GM23338 (cell line): ENCODE measurements at places on chromosomes 16 and 17.

GRCh38 chr16:1299012-1299867, 10.2 kb upstream of the UBE2I start:
- no peak for DNase-seq

DNA sequence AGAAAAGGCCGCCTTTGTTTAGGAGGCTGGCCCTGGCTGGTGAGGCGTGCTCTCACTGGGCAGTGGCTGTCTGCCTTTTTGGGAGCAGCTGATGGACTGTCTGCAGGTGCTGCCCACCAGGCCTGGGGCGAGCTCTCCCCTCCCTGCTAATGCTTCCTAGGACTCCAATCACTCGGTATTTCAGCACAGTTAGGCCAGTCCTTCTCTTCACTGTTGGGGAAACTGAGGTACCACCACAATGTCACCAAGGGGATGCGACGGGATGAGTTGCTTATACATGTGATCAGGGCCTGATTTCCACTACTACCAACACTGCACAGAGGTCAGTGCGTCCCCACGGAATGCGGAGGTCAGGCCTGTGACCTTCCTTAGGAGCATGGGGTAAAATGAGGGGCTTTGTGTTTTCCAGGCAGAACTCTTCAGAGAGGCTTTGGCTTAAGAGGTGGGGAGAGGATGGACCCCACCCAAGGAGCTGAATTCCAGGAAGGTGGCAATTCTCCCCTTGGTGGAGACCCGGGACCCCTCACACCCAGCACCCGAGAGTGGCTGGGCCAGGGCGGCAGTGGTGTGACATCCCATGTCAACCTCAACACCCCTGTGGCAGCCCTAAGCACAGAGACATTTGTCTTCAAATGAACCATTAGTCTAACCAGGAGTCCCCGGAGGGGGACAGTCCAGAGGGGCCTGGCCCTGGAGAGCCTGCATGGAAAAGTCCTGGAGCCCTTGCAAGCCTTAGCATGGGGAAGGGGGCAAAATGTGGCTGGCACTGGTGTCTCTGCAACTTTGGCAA, 86.4 kb downstream of the N4BP1 start:
- no peak for DNase-seq

DNA sequence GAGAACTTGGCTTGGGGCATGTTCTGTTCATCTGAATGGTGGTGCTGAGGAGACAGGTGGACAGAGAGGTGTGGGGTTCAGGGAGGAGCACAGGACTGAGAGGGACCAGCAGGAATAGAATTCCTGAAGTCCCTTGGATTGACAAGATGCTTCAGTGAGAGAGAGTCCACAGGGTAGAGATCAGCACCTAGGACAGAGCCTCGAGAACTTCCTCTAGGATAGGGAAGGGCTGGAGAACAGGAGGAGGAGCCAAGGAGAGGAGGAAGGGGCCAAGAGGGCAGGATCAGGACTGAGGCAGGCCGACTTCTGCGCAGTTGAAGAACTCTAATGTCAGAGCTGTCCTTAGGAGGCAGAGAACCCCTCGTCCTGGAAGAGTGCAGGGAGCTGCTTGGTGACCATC, 138.4 kb downstream of the PRKCB start:
- peak; percentile 92 for DNase-seq

DNA sequence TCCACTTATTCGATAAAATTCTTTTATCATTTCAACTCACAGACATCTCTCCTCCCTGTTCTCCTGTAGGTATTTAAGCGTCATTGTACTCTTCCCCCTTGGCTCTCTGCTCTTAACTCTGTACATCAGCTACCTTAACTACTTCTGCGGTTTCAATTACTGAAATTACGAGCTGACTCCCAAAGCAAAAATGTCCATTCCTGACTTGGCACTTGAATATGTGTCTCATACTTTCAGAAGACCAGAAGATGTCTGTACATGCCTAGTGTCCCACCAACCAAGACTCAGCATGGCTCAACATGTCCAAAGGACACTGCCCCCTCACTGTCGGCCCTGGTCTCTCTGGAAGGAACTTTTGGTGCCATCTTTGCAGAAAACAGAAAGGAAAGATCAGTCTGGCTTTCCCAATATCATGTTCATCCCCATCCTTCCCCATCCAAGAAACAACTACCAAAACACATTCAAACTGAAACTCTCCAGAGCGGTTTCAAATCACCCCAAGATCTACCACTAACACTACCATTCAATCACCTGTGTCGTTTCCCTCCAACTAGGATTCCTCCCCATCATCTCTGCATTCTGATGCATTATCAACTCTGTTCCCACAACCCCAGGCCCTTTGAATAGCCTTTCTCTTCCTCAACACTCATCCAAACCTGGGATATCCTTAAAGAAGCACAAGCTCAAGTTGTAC, 74.9 kb downstream of the ZFHX3 start:
- DNase-seq = no peak

DNA sequence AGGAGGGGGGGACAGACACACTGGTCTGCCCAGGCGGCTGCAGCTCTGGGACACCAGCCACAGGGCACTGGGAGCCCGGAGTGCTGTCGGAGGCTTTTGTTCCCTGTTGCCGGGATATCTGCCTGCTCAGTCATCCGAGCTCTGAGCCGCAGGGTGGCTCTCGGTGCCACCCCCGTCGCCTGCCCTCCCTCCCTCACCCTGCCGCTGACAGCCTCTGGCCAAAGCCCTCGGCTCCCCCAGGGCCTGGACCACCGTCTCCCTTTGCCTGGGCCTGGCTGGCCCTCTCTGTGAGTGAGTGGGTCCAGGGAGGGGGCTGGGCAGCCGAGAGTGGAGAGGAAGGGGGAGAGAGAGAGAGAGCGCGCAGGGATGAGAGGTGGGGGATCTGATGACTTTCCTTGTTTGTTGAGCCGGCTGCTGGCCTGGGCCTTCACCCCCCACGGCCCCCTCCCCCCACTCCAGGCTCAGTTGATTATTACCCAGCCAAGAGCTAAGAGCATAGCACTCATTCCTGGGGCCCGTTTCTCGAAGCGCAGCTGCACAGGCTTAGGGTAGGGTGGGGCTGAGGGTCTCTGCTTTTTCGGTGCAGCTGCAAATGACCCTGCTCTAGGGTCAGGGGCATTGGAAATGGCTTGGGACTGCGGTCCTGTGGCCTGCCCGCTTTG, 2.7 kb downstream of the FOXJ1 start:
- peak; percentile 71 for DNase-seq

DNA sequence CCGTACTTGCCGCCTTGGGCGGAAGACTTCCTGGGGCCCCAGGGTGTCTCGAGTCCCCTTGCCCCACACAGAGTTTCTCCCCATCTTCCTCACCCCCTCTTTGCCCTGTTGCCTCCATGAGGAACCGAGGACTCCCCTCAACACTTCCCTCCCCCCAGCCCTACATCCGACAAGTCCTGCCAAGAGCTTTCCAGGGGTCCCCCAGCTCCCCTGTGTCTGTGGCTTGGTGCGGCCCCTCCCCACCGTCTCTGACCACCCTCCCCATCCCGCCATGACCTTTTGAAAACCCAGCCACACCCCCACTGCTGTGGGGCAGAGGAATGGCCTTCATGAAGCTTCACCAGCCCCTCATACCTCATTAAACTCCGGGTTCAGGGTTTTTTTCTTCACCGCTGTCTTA, 11.4 kb downstream of the SCGB1C2 start:
- DNase-seq = no peak

DNA sequence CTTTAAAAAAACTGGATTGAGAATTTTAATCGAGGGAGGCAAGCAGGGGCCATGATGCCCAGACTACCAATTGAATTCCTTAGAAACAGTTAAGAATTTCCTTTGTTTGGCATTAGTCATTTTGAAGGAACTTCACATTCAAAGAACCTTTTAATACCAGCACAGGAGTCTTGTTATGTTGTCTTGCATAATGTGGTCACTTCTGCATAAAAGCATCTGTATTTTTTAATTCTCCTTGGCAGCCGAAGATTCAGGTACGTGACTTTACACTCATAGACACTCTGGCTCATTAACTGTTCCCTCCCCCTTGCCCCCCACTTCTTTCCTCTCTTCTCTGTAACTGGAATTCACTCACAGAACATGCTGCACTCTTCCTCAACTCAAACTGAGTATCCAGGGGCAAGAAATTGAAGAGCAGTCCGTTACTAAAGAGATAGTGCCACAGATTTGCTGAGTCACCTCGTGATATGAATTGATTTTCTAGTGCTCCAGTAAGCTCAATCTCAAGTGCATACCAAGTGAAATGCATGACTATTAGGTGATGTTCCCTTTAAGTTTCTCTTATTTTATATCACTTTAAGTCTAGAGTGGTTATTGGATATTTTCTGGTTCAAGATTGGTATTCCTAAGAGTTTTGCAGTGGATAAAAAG, 572.2 kb upstream of the SOX9 start:
- DNase-seq = no peak
